Stimulated activated CD4-positive, alpha-beta T cell treated with anti-CD3 and anti-CD28 coated beads, Interleukin-2, amount 100 ng/mL, for 24 hours (primary cell): ENCODE measurements at places on chromosomes 3 and 15.

GRCh38 chr3:168534761-168535160, 439.0 kb upstream of the GOLIM4 start:
- DNase-seq: no peak

DNA sequence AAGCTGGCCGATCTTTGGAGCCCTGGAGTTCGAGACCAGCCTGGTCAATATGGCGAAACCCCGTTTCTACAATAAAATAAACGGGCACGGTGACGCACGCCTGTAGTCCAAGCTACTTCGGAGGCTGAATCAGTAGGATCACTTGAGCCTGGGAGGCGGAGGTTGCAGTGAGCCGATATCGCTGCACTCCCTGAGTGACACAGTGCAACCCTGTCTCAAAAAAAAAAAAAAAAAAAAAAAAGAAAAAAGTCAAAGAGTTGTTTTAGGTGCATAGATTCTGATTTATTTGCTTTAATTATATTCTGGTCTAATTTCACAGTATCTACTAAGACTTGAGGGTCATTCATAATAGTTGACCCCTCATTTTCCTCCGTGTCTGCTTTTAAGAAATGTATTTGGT, 1.7 kb downstream of the ARL13B start:
- DNase-seq: no peak

DNA sequence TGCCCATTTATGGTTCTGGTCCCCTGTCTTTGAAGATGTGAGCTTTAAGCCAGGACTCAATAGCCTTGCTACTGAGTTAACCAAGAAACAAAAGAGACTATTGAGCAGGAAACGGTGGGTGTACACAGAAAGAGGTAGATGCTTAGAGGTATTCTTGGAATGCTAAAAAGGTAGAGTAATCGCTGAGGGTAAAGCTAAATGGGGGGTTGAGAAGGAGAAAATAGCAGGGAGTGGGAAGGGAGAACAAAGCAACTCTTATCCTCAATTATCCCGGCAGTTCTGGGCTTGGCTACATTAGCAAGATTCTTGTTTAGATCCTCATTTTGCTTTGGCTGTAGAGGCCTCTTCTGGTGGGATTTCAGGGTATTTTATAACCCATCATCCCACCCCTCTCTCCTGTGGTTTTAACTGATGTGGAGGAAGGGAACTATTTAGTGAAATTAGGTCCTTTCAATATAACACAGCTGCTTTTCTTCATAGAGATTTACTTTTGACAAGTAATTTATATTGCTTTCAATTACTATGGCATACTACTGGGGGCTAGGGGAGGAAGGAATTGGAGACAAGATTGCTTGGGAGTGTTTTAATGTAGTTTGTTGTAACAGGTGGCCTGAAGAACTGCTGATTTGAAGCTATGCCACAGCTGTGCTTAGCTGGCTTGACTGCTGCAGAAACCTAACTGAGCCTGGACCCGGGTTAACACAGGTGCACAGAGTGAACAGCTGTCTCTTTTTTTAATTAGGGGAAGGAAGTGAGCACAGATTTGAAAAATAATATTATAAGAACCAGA, 234.3 kb upstream of the CCDC54 start:
- no peak for DNase-seq

DNA sequence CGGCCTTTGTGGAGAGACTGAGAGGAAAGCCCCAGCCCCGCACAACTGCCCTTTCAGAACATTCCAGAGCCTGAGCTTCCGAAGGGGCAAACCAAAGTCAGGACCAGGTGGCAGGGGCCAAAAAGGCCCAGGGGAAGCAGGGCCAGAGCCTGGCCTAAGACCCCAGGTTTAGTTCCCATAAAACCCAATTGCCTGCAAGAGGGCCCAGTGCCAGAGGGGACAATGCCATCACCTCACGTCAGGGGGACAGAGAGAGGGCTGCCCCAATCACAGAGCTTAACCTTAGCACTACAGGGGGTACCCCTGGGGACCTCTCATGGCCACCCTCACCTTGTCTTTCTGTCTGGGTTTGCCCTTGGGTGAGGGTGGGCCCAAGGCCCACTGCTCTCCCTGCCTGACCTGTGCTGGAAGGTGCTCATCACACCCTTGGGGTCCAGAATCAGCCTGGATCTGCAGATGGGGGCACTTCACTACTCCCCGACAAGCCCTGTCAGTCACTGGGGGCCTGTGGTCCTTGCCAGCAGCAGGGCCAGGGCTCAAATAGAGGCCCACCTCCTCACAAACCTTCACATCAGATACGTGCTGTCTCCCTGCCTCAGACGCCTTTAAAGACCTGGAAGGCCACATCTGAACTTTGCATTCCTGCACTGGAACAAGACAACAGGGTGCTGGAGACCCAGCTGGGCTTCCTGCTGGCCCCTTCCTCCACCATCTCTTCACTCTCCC, 3.8 kb downstream of the CALML4 start:
- no peak for DNase-seq

DNA sequence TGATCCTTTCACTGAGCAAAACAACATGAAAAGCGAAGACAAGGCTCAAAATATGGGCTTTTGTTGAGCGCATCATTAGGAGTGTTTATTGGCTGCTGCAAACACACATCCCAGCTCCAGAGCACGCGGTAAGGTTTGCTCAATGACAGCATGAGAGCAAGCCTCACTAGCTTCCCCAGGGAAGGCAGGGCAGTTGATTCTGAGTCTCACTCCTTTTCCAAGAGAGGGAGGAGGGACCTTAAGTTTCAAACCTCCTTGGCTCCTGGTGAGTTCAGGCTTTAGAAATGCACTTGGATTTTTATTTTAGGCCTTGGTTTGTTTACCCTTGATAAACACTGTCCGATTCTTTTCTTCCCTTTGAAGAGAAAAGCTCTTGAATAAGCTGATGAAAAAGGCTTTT, 69.1 kb upstream of the CACNA2D3 start:
- no peak for DNase-seq
